ENCODE measurements at places on chromosomes 6 and 20. TPM values are rescaled to one million over a fixed set of nuclear protein-coding genes. Genes with fewer than 3 reads are reported as not detected.

GRCh38 chr20:16475225-16475624, 98.0 kb downstream of the KIF16B start:
- no peak for DNase-seq

Gene RIPPLY2
- total RNA-seq: not detected

Gene LGSN
- not detected for total RNA-seq

- DNase-seq: no peak
These were observed 4.1 kb upstream of the RAB23 start for GRCh38 chr6:57226221-57226620.

DNA sequence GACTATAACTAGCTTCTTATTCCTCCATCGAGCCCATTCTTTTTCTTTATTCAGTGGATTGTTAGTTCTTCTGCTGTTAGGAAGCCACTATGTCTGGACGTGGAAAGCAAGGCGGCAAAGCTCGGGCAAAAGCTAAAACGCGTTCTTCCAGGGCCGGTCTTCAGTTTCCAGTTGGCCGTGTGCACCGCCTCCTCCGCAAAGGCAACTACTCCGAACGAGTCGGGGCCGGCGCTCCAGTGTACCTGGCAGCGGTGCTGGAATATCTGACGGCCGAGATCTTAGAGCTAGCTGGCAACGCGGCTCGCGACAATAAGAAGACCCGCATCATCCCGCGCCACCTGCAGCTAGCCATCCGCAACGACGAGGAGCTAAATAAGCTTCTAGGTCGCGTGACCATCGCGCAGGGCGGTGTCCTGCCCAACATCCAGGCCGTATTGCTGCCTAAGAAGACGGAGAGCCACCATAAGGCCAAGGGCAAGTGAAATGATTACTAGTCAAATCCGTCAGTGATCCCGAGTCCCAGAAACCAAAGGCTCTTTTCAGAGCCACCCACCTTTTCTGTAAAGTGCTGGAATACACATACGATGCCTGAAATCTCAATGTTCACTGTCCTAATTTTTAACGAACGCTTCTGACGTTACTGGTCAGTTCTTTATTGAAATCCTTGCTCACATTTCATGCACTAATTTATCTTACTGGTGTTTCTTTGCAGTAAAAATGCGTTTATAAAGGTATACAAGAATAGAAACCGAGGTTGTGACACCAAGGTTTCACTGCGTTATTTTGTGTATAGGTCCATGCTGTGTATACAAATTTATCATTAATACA, 129.9 kb downstream of the HFE start:
- peak; percentile 75 for DNase-seq
